ENCODE measurements at places on chromosomes 3 and 15.

- no peak for DNase-seq
These were observed 100.2 kb upstream of the PRR23E start for GRCh38 chr3:127092776-127093175.

DNA sequence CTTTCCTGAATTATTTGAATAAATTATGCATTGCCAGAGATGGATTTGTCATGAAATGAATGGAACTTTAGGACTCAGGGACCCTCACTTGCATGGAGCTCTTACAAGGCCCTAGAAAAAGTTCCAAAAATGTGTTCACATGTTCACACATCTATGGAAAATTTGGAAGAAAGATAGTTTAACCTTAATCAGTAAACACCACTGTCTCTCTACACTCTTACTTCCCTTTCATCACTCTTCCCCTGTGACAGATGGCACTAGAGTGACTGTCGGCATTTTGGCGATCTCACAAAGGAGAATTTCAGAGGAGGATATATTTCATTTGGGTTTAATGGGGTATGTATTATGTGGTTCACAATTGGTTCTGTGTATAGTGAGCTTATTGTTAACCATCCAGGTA, 600.8 kb downstream of the IGSF11 start:
- no peak for DNase-seq

DNA sequence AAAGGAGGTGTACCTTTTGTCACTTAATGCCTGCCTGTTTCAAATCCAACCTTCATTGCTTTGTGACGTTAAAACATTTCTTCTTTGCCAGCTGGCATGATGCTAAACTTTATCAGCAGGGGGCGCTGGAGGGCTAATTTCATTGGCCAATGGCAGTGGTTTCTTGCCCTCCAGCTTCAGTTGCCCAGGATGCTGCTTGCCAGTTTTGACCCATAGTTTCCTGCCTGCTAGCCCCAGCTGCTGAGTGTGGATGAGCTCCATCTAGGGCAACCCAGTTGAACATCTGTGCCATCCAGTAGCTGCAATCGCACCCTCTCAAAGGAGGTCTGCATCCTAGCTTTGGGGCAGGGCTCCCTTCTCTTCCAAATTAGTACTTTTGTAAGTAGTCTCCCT, 22.1 kb downstream of the ACKR2 start:
- DNase-seq, result peak; percentile 59

DNA sequence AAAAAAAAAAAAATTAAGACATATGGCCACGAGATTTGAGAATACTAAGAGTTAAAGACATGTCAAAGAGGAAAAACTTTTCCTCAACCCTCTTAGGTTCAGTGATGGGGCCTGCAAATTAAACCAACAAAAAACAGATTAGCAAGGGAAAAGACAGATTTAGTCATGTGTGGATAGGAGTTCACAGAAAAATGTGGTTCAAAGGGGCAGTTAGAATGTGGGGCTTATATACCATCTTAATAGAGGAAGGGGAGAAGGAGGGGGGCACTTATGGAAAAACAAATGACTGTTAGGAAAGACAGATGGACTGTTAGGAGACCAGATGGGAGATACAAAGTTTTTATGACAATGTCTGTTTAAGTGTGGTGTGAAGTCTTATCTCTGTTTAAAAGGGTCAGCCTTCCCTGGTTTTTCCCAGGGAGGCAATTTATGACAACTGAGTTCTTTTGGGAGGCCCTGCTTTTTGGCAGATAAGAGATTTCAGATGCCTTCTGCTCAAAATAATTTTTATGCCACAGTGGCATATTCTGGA, 68.7 kb upstream of the FURIN start:
- no peak for DNase-seq

DNA sequence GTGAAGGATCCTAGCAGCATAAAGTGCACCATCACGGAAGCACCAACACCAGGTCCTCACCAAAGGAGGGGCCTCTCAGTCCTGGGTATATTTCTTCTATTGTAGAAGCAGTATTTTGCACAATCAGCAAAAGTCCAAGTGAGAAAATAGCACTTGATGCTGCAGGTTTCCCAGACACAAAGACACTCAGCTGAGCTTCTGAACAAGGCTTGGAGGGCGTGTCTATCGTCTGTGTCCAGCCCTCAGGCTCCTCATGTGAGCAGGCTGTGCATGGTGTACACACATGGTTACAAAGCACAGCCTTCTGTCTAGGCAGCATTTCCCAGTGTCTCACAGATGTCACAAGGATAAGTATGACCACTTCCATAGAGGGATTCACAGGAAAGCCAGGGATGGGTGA, 98.3 kb upstream of the SPATA12 start:
- no peak for DNase-seq

GRCh38 chr15:53129121-53129904, 339.2 kb upstream of the ONECUT1 start:
- no peak for DNase-seq

DNA sequence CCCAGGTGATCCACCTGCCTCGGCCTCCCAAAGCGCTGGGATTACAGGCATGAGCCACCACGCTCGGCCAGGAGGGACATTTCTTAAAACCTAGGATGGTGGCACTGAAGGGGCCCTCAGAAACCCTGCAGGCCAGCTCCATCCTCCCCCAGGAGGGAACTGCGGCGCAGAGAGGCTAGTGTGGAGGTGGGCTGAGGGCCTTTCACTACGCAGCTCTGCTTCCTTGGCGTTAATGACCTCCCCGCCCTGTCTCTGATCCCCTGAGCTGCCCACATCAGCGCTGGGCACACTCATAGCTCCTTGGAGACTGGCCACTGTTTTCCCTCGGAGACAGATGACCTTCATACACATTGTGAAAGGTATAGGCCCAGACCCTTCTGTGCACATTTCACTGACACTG, 46.2 kb upstream of the MAGEF1 start:
- no peak for DNase-seq

DNA sequence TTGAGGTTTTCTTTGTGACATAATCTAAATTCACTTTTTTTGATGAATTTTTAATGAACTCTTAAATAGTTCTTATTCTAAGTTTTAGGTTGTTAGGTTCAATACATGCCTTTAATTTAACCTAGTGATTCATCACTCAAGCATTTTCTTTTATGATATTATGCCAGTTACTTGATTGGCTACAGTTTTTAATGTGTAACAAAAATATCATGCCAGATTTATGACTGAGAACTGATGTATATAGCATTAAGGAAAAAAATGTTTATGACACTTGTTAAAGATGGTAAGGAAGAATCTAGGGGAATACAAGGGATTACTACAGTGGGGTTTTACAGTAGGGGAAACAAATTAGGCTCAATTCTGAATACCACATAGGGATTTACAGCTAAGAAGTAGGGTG, 103.1 kb downstream of the VGLL3 start:
- no peak for DNase-seq

DNA sequence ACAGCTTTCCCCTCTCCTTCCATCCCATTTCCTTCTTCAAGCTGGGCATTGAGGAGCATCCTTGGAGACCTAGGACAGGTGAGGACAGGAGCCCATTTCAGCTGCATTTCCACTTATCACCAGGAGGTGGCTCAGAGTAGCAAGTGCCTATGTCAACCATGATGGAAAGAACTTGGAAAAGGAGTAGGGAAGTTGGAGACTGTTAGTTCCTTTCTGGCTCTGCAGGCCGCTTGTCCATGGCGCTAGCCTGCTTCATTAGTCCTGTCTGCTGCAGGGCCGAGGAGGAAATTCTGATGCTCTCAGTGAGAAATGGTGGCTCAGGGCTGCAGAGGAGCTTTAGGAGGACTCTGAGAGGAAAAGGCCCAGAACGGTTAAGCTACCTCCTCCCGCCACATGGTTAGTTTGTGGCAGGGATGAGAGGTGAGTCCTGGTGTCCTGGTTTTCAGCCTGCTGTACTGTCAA, 7.0 kb upstream of the CD276 start:
- DNase-seq, result peak; percentile 12

DNA sequence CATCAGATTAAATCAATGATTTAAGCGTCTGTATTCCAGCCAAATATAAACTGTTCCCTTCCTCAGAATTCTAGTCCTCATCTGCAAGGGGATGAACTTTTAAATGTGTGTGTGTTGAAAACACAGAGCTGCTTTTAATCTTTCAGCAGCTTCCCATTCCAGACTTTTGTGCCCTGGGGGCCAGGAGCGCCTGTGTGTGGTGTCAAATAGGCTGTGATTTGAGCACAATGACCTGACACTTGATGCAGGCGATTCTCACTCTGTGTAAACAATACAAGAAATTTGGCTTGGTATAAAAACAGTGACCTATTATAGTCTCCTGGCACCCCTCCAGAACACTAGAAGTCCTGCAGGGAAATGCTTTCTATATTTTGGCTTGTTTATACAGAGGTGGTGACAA, 274.6 kb upstream of the ROPN1 start:
- DNase-seq, result no peak

- peak; percentile 16 for DNase-seq
These were observed 1.1 kb downstream of the FAM131A start for GRCh38 chr3:184338511-184338945.

DNA sequence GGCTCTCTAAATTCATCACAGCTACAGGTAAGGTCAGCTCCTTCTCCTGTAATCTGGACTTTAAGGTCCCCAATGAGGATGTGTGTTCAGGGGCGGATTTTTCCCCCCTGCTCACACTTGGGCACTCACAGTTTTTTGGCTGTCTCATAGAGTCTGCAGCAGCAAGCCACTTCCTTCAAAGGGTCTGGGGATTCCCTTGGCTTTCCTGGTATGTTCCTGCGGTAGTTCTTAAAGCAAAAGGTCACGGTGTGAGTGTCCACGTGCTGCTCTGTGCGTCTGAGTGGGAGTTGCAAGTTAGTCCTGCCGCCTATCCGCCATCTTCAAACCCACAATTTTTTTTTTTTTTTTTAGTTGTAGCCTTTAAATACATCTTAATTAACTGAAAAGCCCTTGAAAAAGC, 15.4 kb upstream of the CFAP20DC start:
- no peak for DNase-seq

GRCh38 chr3:156655819-156656550, 18.4 kb upstream of the TIPARP start:
- no peak for DNase-seq

DNA sequence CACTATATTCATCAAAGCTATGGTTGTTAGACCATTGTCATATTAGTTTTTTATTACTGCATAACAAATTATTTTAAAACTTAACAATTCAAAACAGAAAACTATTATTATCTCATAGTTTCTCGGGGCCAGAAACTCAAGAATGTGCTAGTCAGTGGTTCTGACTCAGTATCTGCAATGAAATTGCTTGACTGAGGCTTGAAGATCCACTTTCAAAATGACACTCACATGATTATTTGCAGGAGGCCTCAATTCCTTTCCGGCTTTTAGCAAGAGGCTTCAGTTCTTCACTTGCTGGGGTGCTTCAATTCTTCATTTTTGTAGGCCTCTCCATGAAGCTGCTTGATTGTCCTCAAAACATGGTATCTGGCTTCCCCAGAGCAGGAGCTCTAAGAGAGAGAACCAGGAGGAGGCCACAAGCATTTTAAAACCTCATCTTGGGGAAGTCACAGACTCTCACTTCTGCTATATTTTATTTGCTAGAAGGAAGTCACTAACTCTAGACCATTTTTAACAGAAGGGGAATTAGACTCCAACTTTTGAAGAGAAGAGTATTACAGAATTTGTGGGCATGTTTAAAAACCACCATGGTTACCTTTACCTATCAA, 383.7 kb downstream of the MFSD1 start:
- no peak for DNase-seq

DNA sequence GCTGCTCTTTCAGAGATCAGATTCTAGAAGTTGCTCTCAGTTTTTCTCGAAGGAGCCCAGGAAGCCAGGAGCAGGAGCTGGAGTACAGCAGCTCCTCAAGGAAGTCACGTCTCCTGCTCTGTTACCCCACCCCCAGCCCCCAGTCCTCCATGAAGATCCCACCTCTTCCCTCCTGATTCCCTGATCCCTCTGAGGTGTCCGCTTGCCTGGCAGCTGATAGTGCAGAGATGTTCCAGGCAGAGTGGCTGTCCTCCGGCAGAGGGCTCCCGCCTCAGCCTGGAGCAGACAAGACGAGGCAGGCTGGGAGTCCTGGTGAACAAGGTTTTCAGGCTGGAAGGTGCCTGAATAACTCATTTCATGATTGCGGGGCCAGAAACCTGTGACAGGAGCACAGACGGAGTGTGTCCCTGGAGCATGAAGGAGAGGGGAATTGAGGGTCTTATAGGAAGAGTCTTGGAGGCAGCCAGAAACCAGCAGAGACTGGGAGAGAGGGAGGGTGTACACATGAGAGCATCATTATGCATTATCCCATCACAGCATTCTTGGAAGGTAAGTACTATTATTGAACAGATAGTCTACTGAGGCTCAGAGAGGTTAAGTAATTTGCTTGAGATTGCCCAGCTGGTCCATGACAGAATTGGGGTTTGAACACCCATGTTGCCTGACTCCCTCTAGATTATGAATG, 1.2 kb downstream of the HRH1 start:
- no peak for DNase-seq

GRCh38 chr15:23038726-23039142, 635 bp downstream of the TUBGCP5 start:
- no peak for DNase-seq

DNA sequence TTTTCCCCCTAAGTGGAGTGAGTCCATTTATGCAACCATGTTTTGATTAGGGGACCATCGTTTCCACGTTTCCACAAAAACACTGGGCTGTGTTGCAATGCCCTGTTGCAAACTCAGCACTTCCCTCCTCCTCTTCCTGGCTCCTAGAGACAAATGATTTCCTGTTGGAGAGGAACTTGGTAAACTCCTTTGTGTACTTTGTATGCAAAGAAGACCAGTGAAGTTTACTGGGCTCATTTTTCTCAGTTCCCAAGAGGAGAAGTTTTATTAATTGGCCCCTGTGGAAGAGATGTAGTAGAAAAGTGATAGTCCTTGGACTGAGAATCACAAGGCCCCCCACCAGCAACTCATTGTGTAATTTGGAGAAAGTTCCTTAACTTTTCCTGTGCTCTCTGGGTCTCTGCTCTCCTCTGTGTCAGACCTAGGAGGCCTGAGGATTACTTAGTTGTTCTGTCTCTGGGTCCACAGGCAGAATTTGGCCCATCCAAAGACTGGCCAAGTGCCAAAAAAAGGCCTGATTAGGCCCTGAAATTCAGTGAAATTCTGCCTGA, 95.0 kb downstream of the ATG7 start:
- DNase-seq, result no peak

GRCh38 chr3:76308541-76308940, 523.2 kb upstream of the ZNF717 start:
- no peak for DNase-seq

GRCh38 chr3:19506171-19506570, 357.9 kb downstream of the KCNH8 start:
- DNase-seq, result no peak

GRCh38 chr3:51932471-51933370, 9.0 kb downstream of the RRP9 start:
- DNase-seq, result no peak

GRCh38 chr3:23474580-23475357, 271.6 kb downstream of the UBE2E2 start:
- no peak for DNase-seq

GRCh38 chr15:39031596-39031995, 467.0 kb upstream of the RASGRP1 start:
- no peak for DNase-seq

DNA sequence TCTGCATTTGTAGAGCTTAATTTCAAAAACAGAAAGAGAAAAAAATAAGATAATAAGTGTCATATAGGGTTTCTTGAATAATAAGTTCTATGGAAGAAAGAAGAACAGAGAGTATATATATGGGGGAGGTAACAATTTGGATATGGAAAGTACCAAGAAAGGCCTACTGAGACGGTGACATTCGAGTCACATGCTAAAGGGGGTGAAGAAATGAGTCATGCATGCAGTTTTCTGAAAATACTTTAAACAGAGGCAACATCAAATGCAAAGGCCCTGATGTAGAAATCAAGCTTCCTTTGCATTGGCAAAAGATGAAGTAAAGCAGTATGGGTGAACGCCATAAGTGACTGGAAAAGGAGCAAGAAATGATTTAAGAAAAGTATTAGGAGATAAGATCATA, 371.6 kb upstream of the ZNF385D start:
- no peak for DNase-seq

GRCh38 chr3:99774467-99774866, 43.2 kb upstream of the CMSS1 start:
- DNase-seq, result no peak
